ENCODE measurements at places on chromosomes 5 and 9. TPM values are rescaled to one million over a fixed set of nuclear protein-coding genes. Genes with fewer than 3 reads are reported as not detected.

- no peak for DNase-seq
Measured at GRCh38 chr5:93930098-93930497, 188.7 kb upstream of the POU5F2 start.

- no peak for DNase-seq
Measured at GRCh38 chr9:130868230-130868629, 28.4 kb downstream of the QRFP start.

GRCh38 chr5:168047043-168047668 lies 244.3 kb upstream of the WWC1 start:
- no peak for DNase-seq

DNA sequence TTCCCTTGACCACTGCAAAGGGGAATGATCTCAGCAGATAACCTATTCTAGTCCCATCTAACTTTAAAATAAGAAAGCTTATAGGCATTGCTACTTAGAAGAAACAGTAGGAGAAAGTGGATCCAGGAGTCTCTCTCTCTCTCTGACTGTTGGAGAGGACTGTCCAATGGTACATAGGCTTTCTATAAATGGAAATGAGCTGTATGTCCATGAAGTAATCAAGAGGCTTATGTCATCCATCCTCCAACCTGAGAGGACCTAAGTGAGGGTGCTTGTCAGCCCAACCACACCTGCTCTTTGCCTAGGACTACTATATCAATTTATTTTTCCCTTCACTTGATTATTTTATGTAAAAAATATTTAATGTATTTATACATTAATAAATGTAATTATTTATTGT lies 172.3 kb downstream of the PAPPA start:
- DNase-seq: no peak

DNA sequence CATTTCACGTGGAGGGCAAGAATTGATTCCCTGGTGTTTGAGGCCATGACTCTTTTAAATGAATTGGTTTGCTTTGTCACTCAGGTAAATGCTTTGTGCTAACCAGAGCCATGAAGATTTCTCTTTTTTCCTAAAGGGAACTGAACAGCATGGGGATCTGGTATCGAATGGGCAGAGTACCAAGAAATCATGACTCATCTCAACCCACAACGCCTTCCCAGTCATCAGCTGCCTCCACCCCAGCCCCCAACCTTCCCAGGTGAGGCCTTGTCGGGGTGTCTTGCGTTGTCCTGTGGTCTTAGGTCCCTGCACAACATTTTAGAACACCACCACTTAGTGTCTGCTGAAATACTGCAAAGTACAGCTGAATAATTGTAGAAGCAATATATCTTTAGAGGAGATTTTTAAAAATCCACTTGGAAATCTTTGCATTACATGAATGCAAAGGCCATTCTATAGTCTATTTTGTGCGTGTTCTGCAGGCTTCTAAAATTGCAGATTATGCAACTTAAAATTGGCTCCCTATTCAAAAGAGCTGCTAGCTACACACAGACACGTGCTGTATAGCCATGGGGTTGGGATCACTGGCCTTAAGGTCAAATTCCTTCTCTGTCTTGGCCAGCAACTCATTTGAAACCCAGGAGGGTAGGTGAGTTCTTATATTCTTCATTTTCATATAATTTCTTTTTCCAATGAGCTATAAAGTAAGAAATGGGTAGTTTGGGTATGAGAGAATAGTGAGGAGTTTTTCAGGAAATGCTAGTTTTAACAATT lies 69.0 kb downstream of the MVB12B start:
- DNase-seq: no peak

- DNase-seq: peak; percentile 90
Measured at GRCh38 chr5:38795986-38796741, 49.6 kb upstream of the OSMR start.

GRCh38 chr5:135092476-135092875 lies 58.4 kb upstream of the PITX1 start:
- DNase-seq: peak; percentile 60

DNA sequence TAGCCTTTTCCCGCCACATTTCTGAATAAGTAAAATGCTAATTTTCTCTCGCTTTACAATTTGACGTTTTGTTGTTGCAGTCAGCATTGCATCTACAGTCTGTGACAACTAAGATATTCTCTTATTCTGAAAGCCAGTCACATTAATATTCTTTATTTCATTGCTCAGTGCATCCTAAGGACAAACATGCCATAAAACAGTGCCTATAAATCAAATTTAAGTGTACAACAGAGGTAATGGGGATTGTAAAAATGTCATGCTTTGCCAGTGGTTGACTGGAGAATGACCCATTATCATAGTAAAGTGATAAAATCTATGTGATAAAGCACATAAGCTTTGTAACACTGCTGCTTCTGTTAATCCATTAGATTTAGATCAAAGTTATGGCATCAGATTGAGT lies 1850.0 kb upstream of the ACO1 start:
- no peak for DNase-seq

- DNase-seq: no peak
Measured at GRCh38 chr5:52710310-52710971, 77.3 kb upstream of the ITGA1 start.

DNA sequence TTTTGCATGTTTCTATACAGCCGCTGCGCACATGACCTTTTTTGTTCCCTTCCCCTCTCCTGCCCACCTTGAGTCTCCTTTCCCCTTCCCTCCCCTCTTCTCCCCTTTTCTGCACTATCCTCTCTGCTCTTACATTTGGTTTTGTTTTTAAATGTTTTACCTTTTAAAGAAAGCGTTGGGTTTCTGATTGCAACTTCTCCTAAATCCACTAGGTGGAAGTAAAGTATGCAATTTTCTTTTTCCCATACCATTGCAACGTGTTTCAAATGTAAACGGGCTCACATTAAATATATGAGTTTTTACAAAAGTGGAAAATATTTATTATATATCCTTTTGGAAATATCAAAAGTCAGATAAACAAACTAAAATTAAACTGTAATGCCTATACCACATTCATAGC lies 500.9 kb downstream of the DIRAS2 start:
- no peak for DNase-seq

- DNase-seq: peak; percentile 86
Measured at GRCh38 chr5:173283318-173284288, 44.6 kb downstream of the STC2 start.

DNA sequence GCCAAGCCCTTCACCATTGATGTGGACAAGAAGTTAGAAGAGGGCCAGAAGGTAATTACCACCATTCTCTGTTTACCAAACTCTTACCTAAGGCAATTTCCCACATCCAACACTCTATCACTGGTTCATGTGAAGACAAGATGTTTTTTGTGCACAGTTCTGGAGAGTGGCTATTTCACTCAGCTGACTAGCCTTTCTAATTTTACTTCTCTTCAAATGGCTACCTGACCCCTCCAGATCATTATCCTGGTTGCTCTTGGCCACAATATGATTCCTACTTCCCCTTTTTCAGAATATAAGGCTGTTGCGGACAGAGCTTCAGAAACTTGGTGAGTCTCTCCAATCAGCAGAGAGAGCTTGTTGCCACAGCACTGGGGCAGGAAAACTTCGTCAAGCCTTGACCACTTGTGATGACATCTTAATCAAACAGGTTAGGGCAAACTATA lies 7.1 kb downstream of the KIF20A start:
- DNase-seq: no peak

DNA sequence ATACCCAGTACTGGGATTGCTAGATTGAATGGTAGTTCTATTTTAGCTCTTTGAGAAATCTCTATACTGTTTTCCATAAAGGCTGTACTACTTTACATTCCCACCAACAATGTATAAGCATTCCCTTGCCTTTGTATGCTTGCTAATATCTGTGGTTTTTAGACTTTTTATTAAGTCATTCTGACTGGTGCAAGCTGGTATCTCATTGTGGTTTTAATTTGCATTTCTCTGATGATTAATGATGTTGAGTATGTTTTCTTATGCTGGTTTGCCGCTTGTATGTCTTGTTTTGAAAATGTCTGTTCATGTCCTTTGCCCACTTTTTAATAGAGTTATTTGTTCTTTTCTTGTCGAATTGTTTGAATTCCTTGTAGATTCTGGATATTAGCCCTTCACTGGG lies 512.7 kb upstream of the PAPPA start:
- no peak for DNase-seq

GRCh38 chr9:9494336-9494735 lies 1118.5 kb downstream of the PTPRD start:
- DNase-seq: no peak

GRCh38 chr9:116163293-116164055 lies 9.9 kb downstream of the PAPPA start:
- no peak for DNase-seq

DNA sequence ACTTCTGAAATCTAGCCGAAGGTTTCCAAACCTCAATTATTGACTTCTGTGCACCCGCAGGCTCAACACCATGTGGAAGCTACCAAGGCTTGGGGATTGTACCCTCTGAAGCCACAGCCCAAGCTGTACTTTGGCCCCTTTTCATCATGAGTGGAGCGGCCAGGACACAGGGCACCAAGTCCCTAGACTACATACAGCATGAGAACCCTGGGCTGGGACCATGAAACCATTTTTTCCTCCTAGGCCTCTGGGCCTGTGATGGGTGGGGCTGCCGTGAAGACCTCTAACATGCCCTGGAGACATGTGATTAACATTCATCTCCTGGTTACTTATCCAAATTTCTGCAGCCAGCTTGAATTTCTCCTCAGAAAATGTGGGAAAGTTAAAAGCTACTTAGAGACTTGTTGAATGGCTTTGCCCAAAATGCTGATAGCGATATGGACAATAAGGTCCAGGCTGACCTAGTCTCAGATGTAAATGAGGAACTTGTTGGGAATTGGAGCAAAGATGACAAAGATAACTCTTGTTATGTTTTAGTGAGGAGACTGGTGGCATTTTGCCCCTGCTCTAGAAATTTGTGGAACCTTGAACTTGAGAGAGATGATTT lies 34.1 kb upstream of the CPLANE1 start:
- DNase-seq: no peak

The C5orf58 gene
- total RNA-seq: not detected

The RGP1 gene
- total RNA-seq: 29.5 TPM

The PCDHGA6 gene
- total RNA-seq: 6.6 TPM

The DRD1 gene
- 0.29 TPM for total RNA-seq

The ESM1 gene
- total RNA-seq: not detected

The FYB1 gene
- total RNA-seq: 10.1 TPM

The AIF1L gene
- total RNA-seq: 27.3 TPM
